Muscle of back (tissue), 13 donors: ENCODE measurements at places on chromosomes 3 and 15.
A peak's percentile ranks its signal among the peaks of the same experiment; 100 is the strongest.

GRCh38 chr15:47377465-47377864 lies 339.8 kb upstream of the SEMA6D start:
- DNase-seq: no peak

GRCh38 chr3:143832433-143832832 lies 15.8 kb downstream of the SLC9A9 start:
- DNase-seq: no peak

GRCh38 chr3:188198760-188199327 lies 44.9 kb downstream of the LPP start:
- DNase-seq: no peak

DNA sequence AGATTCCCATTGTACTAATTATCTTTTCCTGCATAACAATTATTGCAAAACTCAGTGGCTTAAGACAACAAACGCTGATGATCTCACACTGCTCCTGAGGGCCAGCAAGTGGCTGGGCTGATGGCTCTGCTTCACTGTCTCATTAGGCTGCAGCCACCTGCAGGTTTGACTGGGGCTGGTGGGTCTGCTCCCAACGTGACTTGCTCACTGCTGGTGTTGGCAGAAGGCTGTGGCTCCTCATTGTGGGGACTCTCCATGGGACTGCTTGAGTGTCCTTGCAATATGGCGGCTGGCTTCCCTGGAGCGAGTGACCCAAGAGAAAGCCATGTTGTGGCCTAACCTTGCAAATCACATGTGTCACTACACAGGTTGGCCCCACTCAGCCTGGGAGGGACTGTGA lies 71.1 kb downstream of the PLXNA1 start:
- no peak for DNase-seq

DNA sequence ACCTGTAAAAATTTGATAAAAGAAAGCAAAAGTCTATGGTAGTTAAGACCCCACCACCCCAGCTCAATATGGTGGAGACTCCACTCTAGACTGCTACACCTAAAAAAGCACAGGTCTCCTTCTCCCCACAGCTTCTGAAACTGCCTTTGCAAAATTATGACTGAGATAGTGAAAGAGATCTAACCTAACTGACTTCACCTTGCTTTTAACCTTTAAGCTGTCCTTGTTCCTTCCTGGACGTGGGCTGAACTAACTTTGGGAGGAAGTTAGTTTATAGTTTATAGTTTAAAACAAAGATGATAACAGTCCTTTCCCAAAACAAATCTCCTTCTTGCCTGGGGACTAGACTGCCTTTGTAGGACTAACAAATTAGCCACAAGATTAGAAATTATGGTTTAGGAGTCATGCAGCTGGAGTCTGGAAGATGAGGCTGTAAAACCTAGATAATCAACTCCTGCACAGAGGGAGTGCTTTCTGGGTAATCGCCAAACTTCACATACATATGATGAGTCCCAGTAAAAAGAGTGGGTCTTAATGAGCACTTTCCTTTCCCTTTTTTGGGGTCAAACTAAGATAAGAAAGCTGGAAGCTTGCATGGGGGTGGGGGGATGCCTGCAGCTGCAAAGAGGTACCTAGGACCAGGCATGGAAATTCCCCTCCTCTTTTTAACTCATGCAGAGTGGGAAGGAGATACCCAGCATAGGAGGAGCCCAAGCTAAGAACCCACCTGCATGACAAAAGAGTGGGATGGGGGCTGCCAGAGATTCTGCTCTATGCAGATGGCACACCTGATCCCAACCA lies 17.5 kb downstream of the CCR8 start:
- no peak for DNase-seq

DNA sequence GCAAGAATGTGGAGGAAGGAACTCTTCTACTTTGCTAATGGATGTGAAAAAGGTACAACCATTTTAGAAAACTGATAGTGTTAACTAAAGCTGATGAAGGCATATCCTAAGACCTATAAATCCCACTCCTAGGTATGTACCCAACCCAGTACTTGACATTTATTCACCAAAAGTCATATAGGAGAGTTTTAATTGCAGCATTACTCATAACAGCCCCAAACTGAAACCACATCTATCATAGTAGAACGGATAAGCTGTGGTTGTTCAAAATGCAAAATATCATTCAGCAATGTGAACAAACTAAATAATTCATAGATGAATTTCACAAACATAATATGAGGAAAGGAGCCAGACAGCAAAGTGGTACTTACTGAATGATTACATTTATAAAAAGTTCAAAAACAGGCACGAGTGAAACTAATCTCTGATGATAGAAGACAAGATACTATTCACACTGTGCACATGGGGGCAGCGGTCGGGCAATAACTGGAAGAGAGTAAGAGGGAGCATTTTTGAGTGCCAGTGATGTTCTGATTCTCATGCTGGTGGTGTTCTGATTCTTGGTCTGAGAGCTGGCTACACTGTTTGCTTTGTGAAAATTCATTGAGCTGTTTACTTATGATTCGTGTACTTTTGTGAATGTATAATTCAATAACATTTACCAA lies 34.3 kb downstream of the GOLIM4 start:
- no peak for DNase-seq

DNA sequence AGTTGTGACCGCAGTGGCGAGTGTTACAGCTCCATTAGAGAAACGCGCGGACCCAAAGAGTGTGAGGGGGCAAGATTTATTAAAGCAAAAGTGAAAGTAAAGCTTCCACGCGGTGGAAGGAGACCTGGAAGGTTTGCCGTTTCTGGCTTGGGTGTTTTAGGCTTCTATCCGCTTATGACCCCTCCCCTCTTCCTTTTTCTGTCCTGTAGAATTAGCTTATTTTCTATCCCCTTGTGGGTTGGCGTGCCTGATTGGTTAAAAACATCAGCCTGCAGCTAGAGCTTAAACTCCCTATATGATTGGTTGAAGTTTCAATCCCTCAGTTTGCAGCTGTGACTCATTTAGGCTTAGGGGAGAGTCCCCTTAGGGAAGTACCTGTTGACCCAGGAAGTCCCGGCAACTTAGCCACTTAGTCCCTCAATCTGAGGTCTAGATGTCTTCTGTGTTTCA lies 39.6 kb downstream of the C3orf38 start:
- DNase-seq: no peak

GRCh38 chr15:26103002-26103404 lies 239.9 kb upstream of the ATP10A start:
- no peak for DNase-seq

DNA sequence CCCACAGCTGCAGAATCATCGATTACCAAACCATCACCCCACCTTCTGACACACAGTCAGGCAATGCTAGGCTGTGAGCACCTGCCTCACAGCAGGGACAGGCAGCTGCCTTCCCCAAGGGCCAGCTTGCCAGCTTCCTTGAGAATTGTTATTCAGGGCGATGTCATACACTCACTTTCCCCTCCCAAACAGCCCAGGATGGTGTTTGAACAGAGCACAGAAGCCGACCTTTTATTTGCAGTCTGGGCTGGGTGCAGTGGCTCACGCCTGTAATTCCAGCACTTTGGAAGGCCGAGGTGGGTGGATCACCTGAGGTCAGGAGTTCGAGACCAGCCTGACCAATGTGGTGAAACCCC lies 84.5 kb upstream of the HERC1 start:
- no peak for DNase-seq

GRCh38 chr15:49923671-49924070 lies 195.4 kb downstream of the ATP8B4 start:
- DNase-seq: no peak

GRCh38 chr3:29751647-29752314 lies 470.9 kb downstream of the RBMS3 start:
- no peak for DNase-seq

DNA sequence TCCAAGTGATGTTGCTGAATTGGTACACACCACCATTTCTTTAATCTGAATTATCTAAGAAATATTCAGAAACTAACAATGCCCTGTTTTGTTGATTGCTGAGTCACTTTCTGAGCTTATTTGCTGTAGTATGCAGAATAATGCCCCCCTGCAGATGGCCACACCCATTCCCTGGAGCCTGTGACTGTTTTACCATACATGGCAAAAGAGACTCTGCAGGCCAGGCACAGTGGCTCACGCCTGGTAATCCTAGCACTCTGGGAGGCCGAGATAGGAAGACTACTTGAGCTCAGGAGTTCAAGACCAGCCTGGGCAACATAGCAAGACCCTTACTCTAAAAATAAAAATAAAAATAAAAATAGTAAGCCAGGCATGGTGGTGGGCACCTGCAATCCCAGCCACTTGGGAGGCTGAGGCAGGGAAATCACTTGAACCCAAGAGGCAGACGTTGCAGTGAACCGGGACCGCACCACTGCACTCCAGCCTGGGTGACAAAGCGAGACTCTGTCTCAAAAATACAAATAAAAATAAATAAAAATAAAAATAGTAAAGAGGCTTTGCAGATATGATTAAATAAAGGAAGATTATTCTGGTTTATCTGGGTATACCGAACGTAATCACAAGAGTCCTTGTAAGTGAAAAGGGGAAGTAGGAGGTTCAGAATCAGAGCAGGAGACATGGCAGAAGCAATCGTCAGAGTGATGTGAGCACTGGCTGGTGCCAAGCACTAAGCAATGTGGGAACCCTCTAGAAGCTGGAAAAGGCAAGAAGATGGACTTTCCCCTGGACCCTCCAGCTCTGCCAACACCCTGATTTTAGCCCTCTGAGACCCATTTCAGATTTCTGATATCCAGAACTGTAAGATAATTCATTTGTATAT lies 19.0 kb downstream of the PCYT1A start:
- DNase-seq: peak; percentile 26

DNA sequence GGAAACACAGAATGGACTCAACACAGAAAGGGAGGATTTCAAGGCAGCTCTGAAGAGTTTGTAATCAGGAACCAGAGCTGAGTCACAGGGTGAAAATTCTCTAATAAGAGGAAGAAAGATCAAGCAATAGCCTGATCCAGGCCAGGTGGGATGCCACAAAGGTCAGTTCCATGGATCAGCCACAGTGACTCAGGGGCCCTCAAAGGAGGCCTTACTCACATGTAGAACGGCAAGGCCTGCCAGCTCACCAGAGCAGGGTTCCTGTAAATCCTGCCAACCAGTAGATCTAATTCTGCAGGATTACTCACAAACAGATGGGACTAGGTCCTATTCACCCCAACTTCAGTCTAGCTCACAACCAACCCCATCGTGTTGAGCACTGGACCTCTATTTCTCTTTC lies 78.3 kb upstream of the PPP2R3A start:
- no peak for DNase-seq

- no peak for DNase-seq
Measured at GRCh38 chr3:164387236-164387635, 691.1 kb downstream of the SI start.

- DNase-seq: no peak
Measured at GRCh38 chr3:158769952-158770740, 31.7 kb upstream of the MFSD1 start.

GRCh38 chr3:37056826-37057225 lies 63.5 kb downstream of the MLH1 start:
- no peak for DNase-seq

DNA sequence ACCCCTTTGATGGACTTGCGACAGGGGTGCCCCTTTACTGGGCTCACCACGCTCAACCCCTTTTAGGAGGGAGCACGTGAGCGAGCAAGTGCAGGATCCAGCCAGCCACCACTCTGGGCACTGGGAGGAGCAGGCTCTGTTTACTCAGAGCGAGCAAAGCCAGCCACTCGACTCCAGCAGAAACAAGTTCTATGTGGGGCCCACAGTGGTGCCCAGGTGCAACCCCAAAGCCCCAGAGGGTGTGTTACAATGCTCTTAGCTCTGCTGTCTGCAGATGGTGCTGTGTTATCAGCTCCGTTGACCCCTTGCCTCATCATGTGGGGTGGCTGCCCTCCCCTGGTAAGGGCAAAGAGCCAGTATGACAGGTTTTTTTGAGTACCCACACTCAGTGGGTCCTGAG lies 120.3 kb upstream of the SUCLG2 start:
- DNase-seq: no peak

- no peak for DNase-seq
Measured at GRCh38 chr3:160398820-160399124, 253 bp downstream of the IFT80 start.

GRCh38 chr3:182937293-182938051 lies 42.9 kb downstream of the DCUN1D1 start:
- no peak for DNase-seq

DNA sequence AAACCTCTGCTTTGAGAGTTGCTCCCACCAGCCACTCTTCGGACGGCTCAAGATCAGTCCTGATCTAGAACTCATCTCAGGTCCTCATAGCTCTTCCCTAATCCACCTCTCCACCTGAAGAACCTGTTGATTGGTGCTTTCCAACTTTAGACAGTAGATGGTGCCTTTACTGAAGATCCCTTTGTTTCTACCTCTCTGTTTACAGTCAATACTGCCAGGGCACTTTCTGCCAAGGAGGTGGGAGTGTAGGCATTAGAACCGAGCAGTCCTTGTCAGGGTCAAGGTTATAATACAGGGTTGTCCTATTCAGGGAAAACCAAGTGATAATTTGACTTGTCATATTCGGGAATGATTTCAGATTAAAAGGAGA lies 1.2 kb downstream of the CGNL1 start:
- no peak for DNase-seq

GRCh38 chr3:150480877-150481276 lies 65.4 kb downstream of the SERP1 start:
- no peak for DNase-seq

DNA sequence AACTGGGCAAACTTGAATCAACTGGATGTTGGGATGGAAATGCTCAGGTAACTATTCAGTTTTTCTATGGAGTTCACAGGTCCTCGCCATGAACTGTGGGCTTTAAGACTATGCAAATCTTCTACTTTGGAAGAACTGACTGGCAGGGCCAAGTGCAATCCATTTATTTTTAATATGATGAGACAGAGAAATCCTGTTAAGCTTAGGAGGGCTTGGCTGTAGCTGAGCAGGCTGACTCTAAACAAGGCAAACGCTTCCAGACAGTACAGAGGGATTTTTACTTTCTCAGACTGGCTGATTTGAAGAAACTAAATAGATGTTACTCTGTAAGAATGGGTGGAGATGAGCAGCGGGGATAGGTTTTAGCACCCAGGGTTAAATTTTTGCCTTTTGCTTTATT lies 194.2 kb upstream of the ICE2 start:
- peak; percentile 17 for DNase-seq
